CD8-positive, alpha-beta T cell (primary cell): ENCODE measurements at places on chromosomes 1 and 21. TPM values are rescaled to one million over a fixed set of nuclear protein-coding genes. Genes with fewer than 3 reads are reported as not detected.

DNA sequence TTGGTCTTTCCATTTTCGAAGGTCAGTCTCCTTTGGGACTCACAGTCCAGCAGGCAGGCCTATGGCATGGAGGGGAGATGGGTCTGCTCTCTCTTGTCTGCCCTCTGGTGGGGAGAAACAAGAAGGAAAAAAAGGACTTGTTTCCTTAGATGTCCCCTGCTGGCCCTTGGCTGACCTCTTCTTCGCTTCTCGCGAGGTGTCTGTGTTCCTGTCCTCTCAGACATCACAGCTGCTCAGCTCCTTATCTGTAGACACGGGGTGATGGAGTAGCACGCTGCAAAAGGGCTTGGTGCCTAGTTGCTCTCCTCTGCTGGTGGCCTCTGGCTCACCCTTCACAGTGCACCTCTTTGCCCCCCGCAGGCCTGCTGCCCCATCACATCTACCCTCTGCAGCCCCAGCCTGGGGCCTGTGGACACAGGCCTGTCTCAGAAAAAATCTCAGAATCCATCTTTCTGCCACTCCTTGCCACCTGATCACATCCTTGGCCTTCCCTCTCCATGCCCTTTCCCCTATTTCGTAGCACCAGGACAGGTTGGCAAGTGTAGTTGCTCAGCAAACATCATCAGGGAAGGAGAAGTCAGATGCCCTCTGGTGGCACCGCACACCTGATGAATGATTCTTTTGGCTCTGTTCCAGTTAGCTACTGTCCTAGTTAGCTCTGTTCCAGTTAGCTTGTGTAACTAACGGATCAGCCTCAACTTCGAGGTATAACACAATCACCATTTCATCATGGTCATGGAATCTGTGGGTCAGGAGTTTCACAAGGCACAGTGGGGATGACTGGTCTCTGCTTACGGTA lies 18.7 kb upstream of the AK2 start:
- DNase-seq, result no peak

The SELENOF gene
- total RNA-seq, result 78.6 TPM

- no peak for DNase-seq
These were observed 753 bp downstream of the KIF1B start for GRCh38 chr1:10210841-10211804.

The BATF3 gene
- not detected for total RNA-seq

- no peak for DNase-seq
These were observed 5.0 kb upstream of the SRSF4 start for GRCh38 chr1:29186707-29187106.

DNA sequence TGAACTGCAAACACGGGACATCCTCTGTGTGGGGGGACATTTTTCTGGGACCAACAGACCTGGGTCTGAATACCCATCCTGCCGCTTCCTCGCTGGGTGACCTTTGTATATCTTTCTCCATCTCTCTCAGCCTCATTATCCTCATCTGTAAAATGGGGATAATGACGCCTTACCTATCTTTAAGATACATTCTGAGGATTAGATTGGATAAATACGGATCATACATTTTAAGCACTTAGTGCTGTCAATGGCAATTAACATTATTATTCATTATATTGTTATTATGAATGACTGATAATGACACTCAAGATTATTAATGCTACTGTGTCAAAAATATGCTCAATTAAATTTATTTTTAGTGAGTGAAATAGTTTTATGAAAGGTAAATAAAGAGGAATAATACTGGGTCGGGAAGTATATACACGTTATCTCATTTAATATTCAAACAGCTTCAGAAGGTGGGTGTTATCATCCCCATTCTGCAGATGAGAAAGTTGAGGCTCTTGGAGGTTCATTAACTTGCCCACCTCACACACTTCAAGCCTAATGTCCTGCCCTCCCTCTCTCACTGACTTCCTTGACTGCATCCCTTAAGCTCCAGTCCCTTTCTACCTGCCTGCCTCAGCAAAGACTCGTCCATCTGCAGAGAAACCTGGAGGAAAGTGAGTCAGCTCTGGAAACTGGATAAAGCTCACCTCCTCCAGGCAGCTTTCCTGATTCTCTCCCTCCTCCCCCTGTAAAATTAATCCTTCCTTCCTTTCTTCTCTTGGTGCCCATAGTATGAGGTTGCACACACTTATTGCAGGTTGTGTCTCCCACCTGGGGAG lies 120.7 kb upstream of the JUN start:
- DNase-seq, result no peak

DNA sequence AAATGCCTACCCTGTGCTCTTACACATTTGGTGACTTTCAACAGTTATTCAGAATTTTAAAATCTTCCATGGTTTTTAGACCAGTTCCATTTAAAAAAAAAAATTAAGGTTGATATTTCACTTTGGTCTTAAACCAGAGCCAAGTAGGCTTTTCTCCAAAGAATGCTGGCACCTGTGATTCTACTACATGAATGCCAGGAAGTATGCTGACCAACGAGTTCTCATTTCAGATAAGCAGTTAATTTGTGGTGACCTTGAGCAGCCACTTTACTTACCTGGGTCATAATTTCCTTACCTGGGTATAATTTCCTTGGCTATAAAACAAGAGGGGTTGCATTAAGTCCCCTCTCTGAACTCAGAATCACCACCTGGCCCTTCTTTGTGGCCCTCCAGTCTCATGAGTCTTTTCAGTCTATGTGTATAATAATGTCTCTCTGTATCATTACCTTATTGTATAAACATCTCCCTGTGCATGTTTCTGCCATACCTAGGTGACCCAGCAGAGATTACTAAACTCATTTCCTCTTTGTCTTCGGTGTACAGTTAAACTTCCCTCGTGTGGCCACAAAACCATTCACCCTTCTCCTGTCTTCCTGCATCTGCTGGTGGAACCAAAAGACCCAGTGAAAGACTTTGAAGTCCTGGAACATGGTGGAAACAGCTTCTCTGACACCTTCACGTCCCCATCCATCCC lies 139.1 kb upstream of the DPT start:
- DNase-seq, result no peak

The PARP1 gene
- 46.2 TPM for total RNA-seq

DNA sequence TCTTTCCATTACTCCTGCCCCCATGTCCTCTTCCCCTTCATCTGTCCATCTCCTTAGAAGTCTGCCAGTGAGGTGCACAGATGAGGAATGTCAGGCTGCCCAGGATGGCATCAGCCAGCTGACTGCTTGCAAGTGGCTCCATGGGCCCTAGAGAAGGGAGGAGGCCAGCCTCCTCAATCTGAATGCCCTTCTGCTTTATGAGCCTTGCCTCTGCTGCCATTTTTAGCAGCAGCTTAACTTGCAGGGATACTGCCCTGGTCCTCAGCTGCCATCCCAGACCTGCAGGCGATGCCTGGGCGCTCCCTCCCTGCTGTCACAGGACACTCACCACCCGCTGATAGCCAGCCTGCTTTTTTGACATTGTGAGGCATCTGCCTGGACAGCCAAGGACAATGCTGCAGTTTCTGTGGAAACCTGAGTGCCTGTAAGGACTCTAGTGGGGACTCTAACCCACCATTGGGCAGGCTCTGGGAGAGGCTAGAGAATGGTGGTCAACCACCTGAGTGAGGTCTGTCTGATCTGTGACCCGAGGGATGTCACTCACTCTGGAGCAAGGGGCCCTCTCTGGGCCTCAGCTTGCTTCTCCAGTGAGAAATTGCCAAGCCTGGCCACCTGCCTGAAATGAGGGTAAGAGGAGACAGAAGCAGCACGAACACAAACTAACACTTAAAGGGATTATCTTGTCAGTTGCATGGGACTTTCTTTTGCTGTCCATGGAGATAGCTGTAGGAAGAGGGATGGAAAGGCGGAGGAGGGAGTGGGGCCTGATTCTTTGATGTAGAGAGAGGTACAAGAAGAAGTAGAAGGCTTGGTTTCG lies 185.0 kb downstream of the MIS18A start:
- DNase-seq, result no peak

The VHLL gene
- total RNA-seq, result not detected

DNA sequence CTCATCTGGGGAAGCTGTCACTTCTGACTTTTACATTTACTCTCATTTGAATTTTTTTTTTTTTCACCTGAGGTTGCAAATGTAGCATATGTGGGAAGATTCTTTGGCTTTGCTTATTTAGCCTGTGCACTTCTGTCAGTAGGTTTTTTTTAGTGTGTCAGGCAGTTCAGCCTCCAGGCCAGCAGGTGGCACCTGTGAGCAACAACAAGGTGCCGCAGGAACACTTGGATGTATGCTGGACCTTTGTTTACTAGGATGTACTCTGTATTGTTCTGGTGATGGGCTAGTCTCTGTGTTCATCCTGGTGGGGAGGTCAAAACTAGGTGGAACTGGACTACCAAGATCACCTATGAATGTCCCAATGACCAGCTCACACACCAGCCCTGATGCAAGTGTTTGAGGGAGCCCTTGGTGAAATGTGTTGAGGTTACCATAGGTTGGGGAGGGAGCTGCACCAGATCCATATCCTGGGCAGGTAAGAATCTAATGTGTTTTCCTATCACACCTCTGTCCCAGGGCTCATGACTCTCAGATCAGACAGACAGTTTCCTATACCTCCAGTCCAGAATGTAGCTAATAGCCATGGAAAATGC lies 618.2 kb downstream of the BRINP3 start:
- DNase-seq, result peak; percentile 10

DNA sequence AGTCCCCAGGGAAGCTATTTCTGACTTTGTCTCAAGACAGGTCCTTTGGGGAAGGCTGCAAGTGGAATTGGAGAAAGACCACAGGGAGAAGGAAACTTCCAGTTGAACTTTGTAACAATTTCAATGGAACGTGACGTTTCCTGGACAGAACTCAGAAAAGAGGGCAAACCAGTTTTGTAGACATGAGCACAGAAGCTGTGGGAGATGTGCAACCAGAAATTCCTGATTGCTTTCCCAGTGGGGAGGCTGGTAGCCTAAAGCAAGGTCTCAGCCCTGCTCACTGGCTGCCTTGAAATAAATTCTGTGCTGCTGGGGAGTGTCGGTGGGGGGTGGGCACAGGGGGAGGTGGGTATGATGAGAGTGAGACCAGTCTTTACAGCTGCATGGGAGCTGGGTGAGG lies 1206.7 kb upstream of the ADGRL2 start:
- DNase-seq, result no peak

- no peak for DNase-seq
These were observed 20.1 kb downstream of the PLCH2 start for GRCh38 chr1:2496087-2496622.

DNA sequence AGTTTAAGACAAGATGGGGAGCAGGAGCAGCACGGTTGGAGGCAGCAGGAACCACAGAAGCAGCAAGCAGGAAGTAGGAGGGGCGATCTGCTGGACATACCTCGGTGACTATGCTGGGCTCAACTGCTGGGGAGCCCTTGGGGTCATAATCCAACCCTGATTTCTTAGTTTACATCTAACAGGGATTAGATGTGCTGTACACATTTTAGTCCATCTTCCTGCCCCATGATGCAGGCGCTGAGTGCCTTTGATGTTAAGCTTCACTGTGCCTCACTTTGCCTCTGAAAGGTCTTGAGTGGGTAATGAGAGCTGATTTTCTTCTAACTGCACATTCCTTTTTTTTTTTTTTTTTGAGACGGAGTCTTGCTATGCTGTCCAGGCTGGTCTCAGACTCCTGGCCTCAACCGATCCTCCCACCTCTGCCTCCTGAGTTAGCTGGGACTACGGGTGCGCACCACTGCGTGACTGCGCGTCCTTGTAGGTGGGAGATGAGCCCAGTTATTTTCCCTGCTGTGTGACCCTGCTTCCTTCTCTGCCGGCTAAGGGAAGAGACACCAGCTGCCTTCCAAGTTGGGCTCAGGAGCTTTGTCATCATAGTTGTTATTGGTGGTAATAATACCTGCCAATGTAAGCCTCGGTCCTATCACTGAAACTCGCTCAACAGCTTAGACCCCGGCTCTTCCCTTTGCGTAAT lies 1.1 kb upstream of the RCAN3 start:
- DNase-seq, result peak; percentile 67

DNA sequence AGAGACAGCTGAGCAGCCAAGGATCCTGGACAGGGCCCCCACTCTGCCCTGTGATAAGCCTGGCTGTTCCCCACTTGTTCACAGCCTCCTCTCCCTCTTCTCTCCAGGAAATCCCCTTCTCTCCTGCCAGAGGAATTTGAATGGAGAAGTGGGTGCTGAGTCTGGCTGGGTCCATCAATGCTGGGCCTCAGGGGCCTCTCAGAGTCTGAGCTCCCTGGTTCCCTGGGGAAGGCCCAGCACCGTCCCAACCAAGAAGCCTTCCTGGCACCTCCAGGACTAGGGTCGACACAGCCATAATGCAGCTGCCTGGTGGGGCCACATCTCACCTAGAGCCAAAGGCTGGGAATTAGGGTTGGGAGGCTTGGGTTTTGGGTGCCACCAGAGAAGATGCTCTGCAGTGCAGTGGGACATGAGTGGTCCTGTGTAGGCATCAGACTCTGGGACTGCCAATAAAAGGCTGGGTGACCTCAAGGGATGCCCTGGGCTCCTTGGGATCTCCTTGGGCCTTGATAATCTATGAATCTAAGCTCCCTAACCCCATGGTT lies 2.5 kb downstream of the MYBPH start:
- DNase-seq, result no peak

DNA sequence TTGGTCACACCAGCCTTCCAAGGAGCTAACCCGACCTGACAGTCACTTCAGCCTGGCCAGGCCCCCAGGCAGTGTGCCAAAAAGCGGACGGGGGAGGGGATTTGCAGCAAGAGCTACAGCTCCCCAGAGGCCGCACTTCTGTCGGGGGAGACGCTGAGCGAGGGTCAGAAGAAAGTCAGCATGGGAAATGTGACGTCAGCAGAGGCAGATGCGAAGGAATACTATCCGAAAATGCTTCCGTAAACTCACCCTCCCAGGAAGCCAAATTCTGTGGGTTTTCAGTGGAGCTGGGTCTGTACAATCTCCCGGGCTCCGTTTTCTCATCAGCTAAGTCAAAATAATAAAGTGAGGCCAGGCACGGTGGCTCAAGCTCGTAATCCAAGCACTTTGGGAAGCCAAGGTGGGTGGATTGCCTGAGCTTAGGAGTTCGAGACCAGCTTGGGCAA lies 28.5 kb upstream of the ECE1 start:
- no peak for DNase-seq

- DNase-seq, result no peak
These were observed 97.0 kb downstream of the CHRM3 start for GRCh38 chr1:239483391-239483790.

The OPRD1 gene
- total RNA-seq, result not detected

- no peak for DNase-seq
These were observed 42.5 kb downstream of the ETS2 start for GRCh38 chr21:38848187-38848609.

DNA sequence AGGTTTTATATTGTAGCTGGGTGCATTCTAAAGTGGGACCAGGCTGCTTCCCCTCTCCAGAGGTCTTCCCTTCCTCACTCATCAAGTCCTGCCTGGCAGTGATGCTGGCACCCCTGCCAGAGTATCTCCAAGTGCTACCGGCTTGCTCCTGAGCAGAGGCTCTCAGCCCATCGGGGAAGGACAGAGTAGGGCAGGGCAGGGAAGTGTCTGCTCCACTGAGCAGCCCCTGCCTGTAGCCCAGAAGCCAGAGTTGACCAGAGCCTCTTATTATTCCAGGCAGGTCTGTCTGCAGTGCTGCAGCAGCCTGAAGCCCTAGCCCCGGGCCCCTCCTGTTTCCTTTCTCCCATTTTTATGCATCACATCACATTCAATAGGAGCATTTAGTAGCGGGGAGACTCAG lies 51.1 kb downstream of the ATP2B4 start:
- DNase-seq, result no peak

The CBR3 gene
- total RNA-seq, result 1.8 TPM

The NR0B2 gene
- not detected for total RNA-seq

The NKAIN1 gene
- not detected for total RNA-seq

GRCh38 chr1:43322506-43322905 lies 15.1 kb upstream of the MPL start:
- DNase-seq, result no peak

The LAPTM5 gene
- total RNA-seq, result 629 TPM

The RNU1-3 gene
- total RNA-seq, result 3,852 TPM
